Stimulated activated CD4-positive, alpha-beta T cell treated with anti-CD3 and anti-CD28 coated beads, Interleukin-1b, Interleukin-23, amount 100 ng/mL, for 24 hours (primary cell): ENCODE measurements at places on chromosomes 5 and 9.

GRCh38 chr5:172695232-172696054, 54.4 kb downstream of the NEURL1B start:
- DNase-seq = no peak

DNA sequence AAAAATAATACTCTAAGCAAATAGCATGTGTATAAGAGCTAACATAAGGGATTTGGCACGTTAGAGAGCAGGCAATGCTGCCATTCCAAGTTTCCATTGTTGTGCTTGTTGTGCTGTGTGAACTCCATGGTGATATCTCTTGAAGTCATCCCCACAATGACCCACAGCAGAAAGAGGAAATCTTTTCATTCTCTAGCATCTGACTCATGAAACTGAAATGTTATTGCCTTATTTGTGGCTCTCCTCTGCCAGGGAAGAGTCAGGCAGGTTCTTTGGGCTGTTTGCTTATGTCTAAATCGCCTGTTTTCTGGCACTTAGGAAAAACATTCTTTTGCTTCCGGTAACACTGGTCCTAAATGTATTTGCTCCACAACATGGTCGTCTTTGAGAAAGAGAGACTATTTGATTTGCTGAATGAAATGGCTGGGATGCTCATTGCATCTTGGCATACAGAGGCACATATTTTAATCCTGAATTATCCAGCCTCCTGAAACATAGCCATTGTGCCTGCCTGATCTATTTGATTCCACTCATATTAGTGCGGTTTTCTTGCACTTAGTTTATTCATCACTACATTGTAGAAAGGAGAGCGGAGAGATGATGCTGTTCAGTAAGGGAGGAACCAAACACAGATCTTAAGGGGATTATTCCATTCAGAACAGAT, 188.8 kb downstream of the CSNK1G3 start:
- DNase-seq = no peak

DNA sequence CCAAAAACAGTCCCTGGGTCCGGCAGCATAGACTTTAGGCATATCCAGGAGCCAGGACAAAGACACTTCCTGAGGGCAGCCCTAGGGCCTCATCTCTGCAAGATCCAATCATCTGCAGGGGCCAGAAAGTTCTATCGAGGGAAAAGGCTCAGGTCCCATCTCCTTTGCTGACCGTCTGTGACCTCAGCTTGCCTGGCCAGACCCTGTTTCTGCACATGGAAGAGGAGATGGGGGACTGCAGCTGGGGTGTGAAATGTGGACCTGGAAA, 51.0 kb upstream of the FCN1 start:
- no peak for DNase-seq

- no peak for DNase-seq
Measured at GRCh38 chr5:174970502-174970901, 246.1 kb downstream of the MSX2 start.

GRCh38 chr5:9059920-9060691, 485.8 kb downstream of the SEMA5A start:
- DNase-seq = no peak

DNA sequence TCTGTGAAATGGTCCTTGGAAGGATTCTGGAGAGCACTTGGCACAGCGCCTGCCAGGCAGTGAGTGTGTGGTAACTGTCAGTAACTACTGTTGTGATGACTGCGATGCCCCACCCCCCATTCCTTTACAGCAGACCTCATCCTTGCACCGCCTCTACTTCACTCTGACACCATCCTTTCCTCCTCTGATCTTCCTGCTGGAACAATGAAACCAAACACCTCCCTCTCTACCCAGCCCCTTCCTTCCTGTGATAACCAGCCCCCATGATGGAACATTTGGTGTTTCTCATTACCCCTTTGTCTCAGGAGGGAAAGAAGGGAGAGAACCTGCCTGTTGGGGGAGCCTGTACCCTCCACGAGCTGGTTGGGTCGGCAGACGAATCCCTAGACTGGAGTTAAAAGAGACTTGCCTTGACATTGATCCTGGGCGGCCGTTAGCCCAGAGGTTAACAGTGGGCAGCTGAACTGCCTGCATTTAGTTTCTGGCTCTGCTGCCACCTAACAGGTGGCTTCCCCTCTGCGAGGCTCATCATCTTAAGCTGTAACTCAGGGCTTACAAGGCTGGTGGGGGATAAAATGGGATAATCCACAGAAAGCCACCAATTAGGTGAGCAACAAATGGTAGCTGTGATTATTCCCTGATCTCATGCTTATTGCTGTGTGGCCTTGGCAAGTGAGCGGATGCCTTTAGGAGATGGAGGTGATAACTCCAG, 34.2 kb upstream of the GRPEL2 start:
- no peak for DNase-seq

DNA sequence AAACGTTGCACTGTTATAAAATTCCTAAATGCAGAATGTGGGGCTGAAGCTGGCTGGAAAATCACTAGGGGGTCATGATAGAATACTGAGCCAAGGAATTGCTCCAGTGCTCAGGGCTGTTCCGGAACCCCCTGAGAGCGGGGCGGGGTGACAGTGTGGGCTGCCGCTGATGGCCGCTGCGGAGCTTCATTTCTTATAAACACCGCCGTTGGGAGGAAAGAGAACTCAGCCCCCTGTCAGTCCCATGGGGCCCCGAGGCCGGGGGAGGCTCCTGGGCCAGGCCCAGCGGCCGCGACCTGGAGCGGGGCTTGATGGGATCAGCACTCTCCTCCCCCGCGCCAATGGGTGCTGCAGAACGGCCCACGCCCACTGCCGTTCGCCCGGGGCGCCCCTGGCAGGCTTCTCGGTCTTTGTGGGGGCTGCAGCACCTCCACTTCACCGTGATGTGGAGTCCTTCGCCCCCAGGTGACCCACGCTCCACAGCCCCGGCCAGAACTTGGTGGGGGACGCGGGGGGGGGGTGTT, 5.2 kb upstream of the IRF1 start:
- DNase-seq = peak; percentile 69

DNA sequence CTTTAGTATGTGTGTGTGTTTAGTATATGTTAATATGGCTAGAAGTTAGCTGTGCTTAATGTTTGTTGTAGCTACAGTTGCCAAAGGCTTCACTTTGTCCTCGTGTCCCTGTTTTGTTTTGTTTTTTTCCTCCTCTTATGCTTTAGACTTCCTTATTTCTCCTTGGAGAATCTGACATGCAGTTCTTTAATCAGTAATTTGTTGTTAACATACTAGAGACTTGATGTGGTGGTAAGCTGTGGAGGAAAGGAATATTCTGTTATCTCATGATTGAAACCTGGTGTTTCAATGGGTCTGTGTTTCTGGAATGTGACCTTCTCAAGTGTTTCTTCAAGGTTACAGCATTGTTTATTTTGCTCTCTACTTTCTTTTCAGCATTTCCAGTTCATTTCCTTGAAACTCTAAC, 515.6 kb upstream of the ST8SIA4 start:
- no peak for DNase-seq

- no peak for DNase-seq
Measured at GRCh38 chr5:132203464-132203818, 24.2 kb downstream of the P4HA2 start.

DNA sequence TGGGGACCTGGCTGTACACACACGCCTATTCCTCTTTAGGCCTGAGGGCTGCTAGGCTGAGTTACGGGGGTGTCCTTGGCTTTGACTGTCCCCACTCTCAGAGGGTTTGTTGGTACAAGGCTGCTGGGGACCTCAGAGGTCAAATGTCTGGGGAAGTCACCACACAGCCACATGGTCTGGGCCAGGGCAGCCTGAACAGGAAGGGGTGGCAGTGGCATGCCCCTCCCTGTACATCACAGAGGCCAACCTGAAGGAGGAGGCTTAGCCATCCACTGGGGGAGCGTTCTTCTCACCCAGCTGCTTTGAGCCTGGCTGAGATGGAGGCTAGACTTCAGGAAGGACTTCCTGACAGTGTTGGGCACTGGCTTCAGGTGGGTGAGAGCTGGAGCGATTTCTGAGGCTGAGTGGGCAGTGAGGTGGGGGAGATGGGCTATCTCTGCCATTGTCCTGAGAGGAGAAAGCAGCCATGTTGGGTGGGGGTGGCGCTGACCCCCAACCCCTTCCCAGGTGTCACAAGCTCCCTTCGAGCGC, 36.3 kb downstream of the CXXC5 start:
- DNase-seq = no peak

GRCh38 chr5:122200450-122200849, 71.1 kb downstream of the ZNF474 start:
- no peak for DNase-seq

DNA sequence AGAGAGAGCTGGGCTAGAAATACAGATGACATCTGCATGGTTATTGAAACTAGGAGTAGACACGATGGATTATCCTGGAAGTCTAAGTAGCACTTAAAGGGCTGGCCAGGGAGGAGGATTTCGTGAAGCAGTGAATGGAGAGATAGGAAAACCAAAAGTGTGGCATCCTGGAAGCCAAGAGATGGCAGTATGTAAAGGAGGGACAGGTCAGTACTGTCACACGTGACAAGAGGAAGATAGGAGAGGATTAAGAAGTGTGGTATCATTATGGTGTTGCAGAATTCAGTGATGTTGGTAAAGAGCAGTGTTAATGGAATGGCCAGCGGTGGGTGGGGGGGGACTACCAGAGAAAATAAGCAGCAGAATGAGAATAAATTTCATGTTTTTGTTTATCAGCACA, 11.7 kb downstream of the RAD23B start:
- no peak for DNase-seq

DNA sequence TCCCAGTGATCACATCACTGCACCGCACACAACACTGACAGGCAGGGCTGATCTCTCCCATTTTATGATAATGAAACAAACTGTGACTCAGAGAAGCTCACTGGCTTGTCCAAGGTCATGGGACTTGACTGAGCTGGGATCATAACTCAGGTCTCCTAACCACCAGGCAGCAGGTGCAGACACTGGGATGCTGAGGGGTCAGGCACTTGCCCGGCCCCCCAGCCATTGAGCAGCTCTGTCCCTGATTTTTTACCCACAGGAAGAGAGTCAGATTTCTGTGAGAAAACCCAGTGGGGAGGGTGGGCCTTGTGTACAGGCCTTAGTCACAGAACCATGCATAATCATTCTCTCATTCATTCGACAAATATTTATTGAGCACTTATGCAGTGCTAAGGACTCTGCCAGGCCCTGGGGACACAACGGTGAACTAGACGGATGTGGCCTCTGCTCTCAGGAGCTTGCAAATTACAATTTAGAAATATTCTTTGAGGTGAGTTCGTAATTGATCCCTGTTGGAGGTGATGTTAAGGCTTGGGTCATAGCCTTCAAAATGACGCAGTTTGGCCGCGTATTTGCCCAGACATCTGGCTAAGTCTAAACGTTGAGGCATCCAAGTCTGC, 54.5 kb upstream of the TGFBR1 start:
- DNase-seq = no peak

DNA sequence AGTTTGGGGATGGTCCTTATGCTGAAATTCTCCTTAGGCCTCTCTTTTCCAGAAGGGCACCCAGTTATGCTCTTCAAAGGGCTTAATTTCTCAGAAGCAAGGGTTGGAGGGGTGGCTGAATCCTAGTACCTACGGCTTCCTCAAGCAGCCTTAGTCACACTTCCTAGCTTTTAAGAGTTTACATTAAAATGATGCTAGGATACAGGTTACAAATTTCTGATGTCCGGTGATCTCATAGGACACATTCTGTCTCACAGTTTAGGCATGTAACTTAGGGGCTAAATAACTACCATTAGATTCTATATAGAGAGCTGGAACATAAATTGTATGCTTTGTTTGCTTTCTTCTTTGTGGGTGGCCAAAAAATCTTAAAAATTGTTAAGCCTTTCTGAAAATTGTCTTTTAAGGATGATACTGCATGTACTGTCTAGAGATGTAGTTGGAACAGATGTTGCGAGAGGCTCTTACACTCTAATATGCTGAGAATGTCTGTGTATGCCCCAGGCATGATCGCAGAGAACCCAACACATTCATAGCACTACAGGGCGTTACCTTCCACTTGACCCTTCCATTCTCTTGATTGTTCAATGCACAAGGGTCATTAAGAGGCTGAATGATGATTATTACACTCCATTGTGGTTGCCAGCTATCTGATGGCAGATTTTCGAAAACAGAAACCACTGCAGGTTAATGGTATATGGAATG, 139.1 kb downstream of the TMEM38B start:
- DNase-seq = no peak

- no peak for DNase-seq
Measured at GRCh38 chr5:112958093-112959088, 18.2 kb upstream of the DCP2 start.

- no peak for DNase-seq
Measured at GRCh38 chr5:56190497-56190896, 42.6 kb downstream of the ANKRD55 start.

DNA sequence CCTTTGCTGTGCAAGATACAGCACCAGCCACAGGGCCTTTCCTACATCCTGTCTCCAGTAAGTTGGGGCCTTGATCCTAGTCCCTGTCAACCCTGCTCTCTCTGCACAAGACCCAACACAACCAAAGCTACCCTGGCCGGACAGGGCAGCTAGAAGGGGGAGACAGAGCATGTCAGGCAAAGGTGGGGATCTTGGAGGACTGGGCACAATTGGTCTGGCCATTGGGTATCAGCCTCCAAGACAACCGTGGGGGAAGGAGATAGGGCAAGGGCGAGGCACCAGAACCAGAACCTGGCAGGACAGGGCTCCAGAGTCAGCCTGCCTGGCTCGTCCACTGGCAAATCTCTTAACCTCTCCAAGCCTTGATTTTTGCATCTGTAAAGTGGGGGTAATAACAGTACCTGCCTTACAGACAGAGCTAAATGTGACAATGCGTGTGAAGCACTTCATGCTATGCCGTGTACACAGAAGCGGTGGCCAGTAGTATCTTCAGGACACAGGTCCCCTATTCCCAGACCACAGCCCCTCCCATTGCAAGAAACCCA, 51.6 kb upstream of the CDKN2AIPNL start:
- DNase-seq = no peak

DNA sequence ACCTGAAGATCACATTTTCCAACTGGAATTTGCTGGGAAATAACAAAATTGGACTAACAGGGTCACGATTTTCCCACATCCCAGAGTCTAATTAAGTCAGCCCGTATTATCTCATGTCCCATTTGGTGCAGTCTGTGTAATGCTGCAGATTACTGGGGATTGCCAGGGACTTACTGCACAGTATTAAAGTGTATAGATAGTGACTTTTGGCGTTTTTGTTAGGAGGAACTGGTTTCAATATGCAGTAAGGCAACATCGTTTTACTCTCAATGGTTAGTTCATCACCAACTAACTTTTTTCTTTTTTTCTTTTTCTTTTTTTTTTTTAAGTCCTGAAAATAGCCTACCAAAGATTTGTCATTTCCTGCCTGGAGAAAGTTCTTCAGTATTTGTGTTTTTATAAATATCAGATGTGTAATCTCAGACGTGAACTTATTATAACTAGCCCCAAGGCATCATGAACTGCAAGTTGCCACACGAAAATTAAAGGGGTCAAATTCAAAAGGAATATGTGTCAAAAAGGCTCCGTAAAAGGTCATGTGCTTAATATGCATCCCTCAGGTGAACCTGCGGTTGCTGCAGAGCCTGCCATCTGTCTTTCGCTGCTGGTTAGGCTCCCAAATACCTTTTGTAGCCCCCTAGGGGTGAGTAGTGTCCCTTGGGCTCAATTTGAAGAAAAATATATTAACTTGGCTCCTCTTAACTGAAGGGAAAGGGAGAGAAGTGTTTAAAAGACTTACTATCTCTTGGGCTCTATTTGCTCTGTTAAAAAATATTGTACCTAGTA, 176.7 kb upstream of the ADAMTSL1 start:
- no peak for DNase-seq

- no peak for DNase-seq
Measured at GRCh38 chr5:155898284-155898683, 428.7 kb upstream of the SGCD start.

- DNase-seq = no peak
Measured at GRCh38 chr5:125311743-125312142, 565.3 kb upstream of the ZNF608 start.

- DNase-seq = no peak
Measured at GRCh38 chr5:153158608-153159007, 331.9 kb upstream of the GRIA1 start.
